NCI-H510A (cell line): ENCODE measurements at places on chromosomes 13 and 19.

DNA sequence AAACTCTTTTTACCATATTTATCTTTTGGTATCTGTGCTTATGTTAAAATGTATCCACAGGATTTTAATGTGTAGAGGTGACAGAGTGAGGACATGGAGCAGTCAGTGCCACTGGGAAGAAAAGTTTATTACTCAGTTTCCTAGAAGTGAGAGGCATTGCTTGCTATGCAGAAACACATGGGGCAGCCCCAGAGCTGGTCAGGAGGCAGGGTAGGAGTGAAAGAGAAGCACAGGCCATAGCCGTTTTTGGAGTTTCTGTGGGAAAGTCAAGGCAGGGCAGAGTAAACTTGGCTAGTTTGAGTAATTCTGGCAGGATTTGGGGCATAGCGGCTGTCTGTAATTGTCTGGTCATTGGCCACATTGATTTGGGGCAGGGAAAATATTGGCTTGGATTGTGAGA lies 370.9 kb downstream of the FGF9 start:
- no peak for DNase-seq

DNA sequence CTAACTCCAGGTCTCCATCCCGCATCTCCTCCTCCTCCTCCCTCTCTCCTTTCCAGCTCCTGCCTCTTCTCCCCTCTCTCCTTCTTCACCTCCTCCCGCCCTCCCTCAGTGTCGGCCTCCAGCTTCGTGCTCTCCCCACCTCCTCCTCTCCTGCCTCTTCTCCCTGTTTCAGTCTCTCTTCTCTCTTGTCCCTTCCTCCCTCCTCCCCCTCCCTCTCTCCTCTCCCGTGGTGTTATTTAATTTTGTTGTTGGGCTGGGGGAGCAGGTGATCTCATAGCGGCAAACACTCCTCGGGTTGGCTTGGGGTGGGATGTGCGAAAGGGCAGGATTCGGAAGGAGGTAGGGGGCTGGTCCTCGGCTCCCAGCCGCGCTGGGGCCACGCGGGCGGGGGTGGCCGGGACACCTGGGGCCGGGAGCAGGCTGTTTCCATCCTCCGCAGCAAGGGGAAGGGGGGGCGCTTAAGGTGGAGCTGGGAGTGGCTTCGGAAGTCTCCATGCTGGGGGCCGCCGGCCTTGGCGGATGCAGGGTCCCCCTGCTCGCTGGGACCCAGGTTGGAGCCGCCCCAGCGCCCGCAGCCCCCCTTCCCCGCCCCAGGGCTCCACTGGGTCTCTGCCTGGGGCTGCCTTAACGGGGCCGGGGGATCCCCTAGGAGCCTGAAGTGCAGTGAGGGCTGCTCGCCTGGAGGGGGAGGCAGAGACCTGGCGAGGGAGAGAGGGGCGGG lies at the start of gene CA11:
TSS of gene CA11 (minus strand) at position 187 of the 721 bp plus-strand sequence. CDS start 555 bp downstream, outside the sequence.
- DNase-seq = peak; percentile 94

DNA sequence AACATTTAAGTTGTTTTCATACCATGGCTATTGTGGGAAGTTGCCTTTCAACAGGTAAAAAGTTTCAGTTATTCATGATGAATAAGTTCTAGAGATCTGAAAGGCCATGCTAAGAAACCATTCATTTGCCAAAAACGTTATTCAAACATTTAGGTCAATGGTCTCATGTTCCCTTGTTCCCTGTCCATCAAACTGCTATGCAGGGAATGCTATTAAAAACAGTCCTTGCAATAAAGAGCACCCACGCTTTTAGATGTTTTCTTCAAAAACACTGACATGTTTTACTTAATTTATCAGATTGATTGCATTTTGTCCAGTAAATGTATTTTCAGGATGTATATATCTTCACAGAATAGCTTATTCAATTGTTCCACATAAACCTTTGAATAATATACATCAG lies 573.2 kb upstream of the PCDH20 start:
- no peak for DNase-seq

DNA sequence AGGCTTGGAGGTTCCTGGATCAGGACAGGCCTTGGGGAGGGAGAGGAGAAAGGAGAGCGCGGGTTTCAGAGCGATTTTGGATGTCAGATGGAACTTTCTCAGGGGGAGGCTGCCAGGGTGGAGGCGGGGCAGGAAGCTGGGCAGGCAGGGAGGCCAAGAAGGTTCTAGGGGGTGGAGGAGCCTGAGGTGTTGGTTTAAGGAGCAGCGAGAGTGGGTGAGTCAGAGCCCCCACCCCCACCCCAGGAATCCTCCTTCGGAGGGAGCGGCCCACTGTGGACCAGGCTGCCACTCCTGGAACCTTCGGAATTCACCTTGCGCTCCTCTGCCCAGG lies 15.9 kb upstream of the NOP53 start:
- no peak for DNase-seq

DNA sequence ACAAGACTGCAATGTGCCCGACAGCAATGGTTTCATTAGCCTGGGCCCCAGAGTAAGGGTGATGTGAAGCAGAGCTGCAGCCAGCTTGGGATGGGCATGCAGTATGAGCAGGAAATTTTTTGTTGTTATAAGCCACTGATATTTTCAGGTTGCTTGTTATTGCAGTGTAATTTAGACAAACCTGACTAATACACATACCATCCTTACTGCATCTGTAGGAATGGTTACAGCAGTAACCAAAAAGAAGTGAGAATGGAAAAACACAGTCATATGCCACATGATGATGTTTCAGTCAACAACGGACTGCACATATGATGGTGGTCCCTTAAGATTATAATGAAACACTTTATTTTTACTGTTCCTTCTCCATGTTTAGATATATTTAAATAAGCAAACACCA lies 8.6 kb upstream of the POMP start:
- no peak for DNase-seq

DNA sequence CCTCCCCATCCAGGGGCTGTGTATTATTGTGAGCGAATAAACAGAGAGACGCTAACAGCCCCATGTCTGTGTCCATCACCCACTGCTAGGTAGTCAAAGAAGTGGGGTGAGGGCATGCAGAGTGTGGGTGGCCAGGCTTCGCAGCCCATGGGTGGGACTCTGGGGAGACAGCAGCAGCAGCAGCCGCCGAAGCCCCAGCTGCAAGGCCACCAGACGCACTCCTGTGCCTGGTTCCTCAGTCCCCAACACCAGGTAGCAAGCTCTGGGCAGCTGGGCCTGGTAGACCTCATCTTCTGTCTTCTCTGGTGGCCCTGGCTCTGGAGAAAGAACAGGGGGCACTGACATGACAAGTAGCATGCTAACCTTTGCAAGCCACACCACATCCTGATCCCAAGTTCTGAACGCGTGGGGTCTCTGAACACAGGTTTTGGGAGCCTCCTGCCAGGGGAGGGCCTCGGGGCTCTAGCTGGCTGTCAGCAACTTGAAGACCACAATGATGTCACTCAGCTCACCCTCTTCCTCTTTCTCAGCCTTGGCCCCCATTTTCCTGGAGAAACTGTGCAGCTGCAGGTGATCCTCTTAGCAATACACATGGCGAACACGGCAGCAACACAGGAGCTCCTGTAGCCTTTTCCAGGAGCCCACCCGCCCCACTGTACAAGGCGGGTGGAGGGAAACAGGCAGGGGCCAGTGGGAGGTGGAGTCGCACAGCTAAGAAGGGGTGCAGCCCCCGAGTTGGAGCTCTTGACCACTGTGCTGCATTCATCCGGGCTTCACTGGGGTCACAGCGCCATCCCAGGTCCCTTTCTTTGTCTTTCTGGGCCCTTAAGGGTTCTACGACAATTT lies 5.8 kb downstream of the FUZ start:
- DNase-seq = no peak

- peak; percentile 71 for DNase-seq
Observed at GRCh38 chr13:113837560-113838355, 26.1 kb downstream of the GAS6 start.

GRCh38 chr19:28184997-28185396 lies 1028.0 kb downstream of the UQCRFS1 start:
- DNase-seq = no peak

GRCh38 chr19:788686-788982 lies 8.6 kb upstream of the PTBP1 start:
- no peak for DNase-seq

DNA sequence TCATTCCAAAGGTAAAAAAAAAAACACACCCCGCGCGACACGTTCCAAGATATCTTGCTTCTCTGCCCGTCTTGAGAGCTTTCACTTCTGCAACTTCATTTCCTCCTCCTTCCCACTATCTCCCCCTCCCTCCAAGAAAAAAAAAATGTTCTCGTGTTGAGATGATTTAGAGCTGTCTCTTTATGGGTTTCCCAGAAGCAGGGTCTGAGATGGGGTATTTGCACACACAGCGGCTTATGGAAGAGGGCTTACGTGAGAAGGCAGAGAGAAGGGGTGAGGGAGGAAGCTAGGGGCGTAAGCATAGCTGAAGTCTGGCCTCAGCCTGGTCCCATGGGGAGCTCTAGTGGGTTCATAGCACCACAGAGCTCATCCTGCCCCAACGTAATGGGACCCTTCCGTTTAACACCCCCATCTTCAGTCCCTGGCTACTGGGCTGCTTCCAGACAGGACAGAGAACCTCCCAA lies 31.3 kb upstream of the USE1 start:
- DNase-seq = no peak

GRCh38 chr19:3178377-3178972 lies at the start of gene S1PR4:
S1PR4 (plus strand) TSS chr19:3178769; CDS start chr19:3178793, 24 bp downstream.
- no peak for DNase-seq

GRCh38 chr13:100423375-100423774 lies 165.2 kb downstream of the GGACT start:
- DNase-seq = no peak

- no peak for DNase-seq
Observed at GRCh38 chr19:10520652-10521318, 3.5 kb upstream of the S1PR5 start.

GRCh38 chr13:35484384-35484783 lies 7.9 kb upstream of the MAB21L1 start:
- DNase-seq = no peak
